Spinal cord (tissue), 10 donors: ENCODE measurements at places on chromosomes 13 and 19. TPM values are rescaled to one million over a fixed set of nuclear protein-coding genes. Genes with fewer than 3 reads are reported as not detected.
A peak's percentile ranks its signal among the peaks of the same experiment; 100 is the strongest.

The LRRC25 gene
- 1.4 TPM for polyA plus RNA-seq

The C1QTNF9B gene
- polyA plus RNA-seq = 0.66 TPM

The ZNF844 gene
- polyA plus RNA-seq = 11.2 TPM

The LAMP1 gene
- 147 TPM for polyA plus RNA-seq

The LYPD3 gene
- 2.1 TPM for polyA plus RNA-seq

The GNG14 gene
- polyA plus RNA-seq = not detected

The RHPN2 gene
- polyA plus RNA-seq = 10.3 TPM

The C19orf38 gene
- polyA plus RNA-seq = 2.0 TPM

The BCAM gene
- 43.8 TPM for polyA plus RNA-seq

- no peak for DNase-seq
These were observed 85.8 kb upstream of the ZNF43 start for GRCh38 chr19:21921691-21922180.

DNA sequence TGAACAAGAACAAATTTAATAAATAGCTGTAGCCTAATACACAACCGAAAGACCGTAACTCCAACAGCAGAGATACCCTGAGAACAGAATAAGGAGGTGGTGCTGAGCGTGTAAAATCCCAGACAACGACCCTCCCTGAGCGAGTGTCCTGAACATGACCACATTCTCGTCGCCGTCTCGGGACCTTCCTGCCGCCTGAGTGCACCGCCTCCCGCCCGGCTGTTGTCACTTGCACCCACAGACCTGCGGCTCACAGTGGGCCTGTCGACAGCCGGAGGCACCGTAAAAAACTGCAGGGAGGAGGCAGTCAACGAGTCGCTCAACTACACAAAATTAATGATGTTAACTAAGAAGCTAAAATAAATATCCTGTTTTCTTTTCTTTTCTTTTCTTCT is 35.8 kb upstream of the GRTP1 start:
- no peak for DNase-seq

- DNase-seq = no peak
These were observed 23.1 kb upstream of the KL start for GRCh38 chr13:32993145-32993544.

DNA sequence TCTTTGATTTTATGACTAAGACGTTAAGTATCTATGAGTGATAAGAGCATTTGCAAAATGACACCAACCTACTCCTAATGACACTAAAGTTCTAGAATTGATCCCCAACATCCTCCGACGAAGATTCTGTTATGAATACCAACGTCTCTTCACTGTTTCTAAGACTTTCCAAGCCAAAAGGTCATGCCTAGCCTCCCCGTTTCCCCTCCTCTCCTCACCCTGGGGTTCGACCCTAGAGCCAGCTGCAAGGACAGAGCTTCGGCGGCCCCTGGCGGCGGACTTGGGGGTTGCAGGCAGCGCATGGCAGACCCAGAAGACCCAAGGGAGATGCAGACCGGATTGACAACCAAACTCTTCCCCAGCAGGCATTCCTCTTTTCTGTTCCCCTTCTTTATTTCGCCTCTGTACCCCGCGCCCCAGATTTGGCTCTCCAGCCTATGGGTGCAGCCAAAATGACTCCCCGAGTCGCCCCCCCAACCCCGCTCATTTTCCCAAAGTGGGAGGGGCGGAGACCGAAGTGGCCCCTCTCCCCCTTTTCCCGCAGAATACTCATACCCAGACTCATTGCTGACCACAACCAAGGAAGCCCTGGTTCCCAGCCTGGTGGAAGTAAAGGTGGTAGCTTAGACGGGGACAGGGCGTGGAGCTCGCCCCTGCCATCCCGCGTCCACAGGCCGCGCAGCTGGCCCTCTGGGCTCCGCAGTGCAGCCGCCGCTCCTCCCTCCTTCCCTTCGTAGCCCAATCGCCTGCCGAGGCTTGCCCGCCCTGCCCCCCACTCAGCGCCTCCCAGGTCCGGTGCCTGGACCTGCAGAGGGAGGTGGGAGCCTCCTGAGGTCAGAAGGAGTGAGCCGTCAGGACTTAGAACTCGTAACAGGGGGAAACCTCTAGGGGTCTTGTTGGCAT is 4.1 kb upstream of the EML2 start:
- peak; percentile 76 for DNase-seq

GRCh38 chr13:103945836-103946235 is 879.6 kb upstream of the SLC10A2 start:
- DNase-seq = no peak

DNA sequence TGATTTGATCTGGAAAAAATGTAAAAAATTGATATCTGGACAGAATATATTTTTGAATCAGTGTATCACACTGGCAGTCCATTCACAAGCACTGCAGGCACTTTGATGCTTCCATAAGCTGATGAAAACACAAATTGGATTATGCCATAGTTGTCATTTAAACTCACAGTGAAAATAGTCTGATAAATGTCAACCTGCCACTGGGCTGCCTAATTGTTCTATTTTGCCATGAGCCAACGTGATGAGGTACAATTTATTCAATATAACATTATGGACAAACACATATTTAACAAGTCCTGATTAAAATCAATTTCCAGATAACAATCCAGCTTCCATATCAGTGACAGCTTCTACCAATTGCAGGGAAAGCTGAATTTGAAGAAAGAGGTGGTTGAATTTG is 1244.9 kb downstream of the EFNB2 start:
- DNase-seq = no peak

GRCh38 chr13:37870489-37870845 is 895 bp upstream of the TRPC4 start:
- no peak for DNase-seq

- no peak for DNase-seq
These were observed 9.8 kb upstream of the CNMD start for GRCh38 chr13:52749419-52749818.

DNA sequence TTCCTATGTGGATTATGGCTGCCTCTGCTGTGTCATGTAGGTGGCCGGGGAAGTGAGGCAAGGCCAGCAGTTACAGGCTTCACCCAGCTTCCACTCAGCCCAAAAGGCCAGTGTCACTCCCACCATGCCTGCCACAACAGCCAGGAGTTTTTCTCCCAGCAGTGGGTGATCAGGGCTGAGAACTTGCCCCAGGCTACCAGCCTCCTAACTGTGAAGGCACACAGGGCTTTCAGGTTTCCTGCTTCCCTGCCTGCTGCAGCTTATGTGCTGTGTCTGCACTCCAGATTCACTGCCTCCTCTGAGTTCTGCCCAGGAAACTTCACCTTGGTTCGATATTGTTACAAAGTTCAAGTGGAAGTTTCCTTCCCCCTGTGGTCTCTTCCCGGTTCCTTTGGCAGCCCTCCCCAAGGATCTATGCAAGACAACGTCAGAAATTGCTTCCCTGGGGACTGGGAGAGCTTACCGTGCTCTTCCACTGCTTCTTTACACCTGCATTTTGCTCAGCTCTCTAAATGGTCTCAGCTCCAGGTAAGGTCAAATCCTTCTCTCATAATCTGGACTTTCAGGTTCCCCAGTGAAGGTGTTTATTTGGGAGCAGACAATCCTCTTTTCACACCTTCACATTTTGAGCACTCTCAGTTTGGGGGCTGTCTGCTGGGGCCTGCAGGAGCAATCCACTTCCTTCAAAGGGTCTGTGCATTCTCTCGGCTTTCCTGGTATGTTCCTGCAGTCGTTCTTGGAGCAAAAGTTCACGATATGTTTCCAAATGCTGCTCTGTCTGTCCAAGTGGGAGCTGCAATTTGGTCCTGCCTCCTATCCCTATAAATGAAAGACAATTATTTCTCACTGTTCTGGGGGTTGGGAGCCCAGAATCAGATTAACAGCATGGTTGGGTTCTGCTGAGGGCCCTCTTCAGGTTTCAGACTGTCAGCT is 1730.1 kb upstream of the PRR20A start:
- no peak for DNase-seq

GRCh38 chr19:3555653-3556422 is 1.5 kb downstream of the MFSD12 start:
- no peak for DNase-seq

GRCh38 chr13:83168590-83168989 is 713.7 kb downstream of the SLITRK1 start:
- no peak for DNase-seq

DNA sequence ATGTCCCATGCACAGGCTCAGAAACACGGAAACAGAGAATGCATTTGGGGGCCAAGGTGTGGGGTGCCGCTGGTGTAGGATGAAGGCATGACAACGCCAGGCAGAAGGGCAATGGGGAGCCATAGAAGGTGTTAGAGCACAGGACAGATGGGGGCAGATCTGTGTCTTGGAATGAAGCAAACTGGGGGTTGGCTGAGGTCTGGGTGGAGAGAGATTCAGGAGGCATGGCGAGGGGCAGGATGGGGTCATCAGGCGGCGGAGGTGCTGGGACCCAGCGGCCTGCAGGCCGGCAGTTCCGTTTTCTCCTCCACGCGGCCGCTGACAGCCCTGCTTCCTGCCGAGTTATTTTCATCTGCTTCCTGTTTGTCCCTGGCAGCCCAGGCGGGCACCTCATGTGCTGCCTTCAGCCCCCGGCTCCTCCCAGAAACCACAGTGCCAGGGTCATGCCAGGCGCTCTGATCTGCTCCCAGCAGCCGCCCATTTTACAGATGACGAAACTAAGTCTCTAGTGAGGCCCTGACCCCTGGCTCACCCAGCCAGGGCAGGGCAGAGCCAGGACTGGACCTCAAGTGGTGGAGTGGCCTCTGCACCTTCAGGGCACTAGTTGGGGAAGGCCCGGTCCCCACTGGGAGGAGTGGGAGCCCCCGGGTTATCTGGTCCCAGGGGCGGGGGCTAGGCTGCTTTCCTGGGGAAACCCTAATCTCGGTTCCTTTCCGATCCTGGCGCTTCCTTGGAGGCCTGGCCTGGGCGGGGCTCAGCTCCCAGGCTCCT is 2.2 kb downstream of the ARHGAP45 start:
- no peak for DNase-seq

DNA sequence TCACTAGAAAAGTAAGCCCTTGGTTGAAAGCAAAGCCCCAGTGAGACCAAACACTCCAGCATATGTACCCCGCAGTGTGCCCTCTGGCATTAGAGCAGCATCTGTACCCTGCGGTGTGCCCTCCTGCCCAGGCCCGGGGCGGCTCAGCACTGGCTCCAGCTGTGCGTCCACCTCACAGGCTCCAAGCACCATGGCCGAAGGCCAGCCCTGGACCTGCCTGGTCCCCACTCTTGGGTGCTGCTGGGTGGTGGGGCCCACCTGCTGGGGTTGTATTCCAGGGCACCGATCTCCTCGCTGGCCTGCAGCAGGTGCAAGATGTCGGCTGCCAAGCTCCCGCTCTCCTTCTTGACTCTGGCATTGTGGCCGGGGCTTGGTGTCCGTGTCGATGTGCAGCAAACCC is 230.2 kb downstream of the TUBA3C start:
- DNase-seq = no peak

- DNase-seq = no peak
These were observed 234.3 kb downstream of the DACH1 start for GRCh38 chr13:71632721-71633120.

DNA sequence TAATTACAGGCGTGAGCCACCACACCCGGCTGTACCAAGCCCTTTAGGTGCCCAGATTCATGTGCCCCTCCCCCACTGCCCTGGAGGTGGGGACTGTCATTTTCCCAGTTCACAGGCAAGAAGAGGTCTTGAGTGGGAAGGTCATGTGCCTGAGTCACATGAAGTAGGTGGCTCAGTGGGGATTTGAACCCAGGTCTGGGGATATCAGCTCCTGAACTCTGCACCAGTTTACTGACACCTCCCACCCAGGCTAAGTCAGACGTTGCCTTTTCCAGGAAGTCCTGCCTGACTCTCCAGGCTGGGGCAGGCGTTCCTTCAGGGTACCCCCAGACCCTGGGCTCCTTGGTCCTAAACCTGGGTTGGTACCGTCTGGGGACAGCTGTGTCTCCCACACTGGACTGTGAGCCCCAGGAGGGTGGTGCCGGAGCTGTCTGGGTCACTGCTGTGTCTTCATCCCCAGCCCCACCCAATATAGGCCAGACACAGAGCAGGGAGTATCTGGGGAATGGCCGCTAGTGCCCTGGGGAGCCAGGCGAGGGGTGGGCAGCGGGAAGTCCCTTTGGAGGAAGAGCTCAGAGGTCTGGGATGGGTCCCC is 8.6 kb downstream of the VASP start:
- no peak for DNase-seq
